ENCODE measurements at places on chromosomes 1 and 21.

DNA sequence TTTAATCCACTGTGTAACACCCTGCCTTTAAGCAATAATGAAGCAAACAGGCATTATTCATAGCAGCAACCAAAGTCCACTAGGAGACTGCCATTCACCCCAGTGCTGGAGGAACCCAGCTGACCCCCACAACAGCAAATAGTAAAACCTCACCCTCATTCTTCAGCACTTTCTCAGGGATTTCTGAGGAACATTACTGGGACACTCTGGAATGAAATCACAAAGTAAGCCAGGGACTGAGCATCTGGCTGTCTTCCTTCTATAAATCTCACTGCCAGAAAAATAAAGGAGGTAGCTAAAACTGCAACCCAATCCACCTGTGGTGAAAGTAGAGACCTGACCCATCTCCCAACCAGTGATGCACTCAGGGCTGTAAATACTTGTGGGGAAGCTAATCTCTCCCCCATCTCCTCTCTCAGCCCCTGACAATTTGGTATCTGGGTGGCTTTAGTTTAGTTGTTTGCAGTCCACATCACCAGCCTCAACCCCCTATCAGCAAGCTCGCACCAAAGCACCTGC lies 47.1 kb downstream of the COL6A1 start:
- no peak for DNase-seq
- no peaks in the 10 kb centered on the region for H3K4me1 ChIP-seq
- H3K36me3 ChIP-seq = no peaks in the 10 kb centered on the region
- H3K27ac ChIP-seq = no peak overlapping the region

DNA sequence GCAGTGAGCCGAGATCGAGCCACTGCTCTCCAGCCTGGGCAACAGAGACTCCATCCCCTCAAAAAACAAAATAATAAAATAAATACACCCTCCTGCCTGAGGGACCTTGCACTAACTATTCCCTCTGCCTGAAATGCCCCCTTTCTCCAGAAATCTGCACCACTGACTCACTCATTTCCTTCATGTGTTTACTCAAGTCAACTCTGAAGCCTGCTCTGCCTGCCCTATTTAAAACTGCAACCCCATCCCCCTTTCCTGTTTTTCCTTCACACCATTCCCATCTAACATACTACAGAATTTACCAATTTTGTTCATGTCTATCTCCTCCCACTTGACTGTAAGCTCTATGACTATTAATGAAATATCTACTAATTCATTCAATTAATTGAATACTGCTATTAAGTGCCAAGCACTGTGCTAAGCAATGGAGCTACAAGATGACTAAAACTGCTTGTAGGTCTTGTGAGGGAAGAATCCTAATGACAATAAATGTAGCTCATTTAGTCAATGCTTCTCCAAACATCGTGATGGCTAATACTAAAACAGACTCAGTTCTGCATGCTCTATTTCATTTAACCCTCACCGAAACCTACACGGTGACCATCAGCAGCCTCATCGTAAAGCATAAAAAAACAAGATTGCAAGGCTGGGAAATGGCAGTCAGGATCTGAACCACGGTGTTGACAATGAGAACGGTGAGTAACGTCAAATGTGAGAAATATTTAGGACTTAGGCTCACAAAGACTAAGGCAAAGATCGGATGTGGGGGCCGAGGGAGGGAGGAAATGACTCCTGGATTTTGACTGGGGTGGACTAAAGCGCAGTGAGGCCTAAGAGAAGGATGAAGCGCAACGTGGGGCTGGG lies 749 bp upstream of the TMEM39B start:
- H3K36me3 ChIP-seq = no peaks in the 10 kb centered on the region
- H3K4me3 ChIP-seq = peak overlapping the region; percentile 87
- peak overlapping the region; percentile 81 for H3K27ac ChIP-seq
- no peaks in the 10 kb centered on the region for H3K27me3 ChIP-seq

DNA sequence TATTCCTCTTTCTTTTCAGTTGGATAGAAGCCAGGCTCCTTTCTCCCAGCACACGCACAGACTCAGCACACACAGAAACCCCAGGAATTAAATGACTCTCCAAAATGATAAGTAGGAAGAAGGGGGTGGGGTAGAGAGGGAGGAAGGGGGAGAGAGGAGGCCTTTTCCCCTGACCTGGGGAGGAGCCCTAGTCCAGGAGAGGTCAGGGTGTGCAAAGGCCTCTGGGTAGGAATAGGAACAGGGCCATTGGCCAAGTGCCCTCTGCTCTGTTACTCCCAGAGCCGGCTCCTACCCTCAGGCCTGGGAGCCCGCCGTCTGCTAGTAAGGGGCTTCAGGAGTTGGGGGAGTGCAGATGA lies 35.6 kb upstream of the PUM1 start:
- no peaks in the 10 kb centered on the region for H3K4me1 ChIP-seq
- no peak overlapping the region for H3K27ac ChIP-seq
- no peaks in the 10 kb centered on the region for H3K36me3 ChIP-seq
- DNase-seq = no peak
- no peak overlapping the region for H3K4me3 ChIP-seq

DNA sequence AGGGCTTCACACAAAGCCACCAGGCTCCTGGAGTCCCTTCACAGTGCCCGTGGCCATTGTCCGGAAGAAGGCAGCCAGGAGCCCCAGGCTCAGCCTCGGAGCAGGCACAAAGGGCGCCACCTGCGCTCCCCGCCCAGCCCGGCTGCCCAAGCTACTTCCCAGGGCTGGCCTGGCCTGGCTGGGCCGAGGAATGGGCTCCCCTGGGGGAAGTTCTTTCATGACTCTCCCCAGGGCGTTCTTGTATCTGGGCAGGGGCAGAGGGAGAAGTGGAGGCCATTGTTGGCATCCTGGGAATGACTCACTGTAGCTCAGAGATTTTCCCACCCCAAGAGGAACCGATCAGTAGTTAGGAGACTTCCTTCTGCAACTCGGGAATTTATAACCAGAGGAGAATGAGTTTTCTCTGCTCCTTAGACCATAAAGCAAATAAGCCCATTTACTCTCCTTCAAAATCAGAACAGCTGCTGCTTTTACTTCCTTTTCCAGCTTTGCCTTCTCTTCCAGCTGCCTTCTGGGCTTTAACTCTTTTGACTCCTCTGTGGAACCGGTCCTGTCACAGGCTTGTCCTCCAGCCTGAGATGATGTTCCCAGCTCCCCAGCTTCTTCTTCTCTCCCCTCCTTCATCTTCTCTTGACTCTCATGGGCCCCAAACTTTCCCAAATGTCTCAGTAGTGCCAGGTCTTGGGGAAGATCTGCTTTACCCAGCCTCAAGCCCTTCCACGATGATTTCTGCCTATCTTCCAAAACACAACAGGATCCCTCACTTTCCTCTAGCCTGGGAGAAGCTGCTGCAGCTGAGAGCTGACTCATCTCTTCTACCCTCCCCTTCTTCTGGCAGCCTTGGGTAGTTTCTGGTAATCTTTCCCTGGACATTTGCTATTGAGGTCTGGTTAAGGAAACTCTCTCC lies 118.7 kb upstream of the CD34 start:
- no peaks in the 10 kb centered on the region for H3K36me3 ChIP-seq
- H3K27me3 ChIP-seq = no peaks in the 10 kb centered on the region
- no peaks in the 10 kb centered on the region for H3K4me1 ChIP-seq
- no peak for DNase-seq
- no peak overlapping the region for H3K27ac ChIP-seq
- H3K4me3 ChIP-seq = no peak overlapping the region

DNA sequence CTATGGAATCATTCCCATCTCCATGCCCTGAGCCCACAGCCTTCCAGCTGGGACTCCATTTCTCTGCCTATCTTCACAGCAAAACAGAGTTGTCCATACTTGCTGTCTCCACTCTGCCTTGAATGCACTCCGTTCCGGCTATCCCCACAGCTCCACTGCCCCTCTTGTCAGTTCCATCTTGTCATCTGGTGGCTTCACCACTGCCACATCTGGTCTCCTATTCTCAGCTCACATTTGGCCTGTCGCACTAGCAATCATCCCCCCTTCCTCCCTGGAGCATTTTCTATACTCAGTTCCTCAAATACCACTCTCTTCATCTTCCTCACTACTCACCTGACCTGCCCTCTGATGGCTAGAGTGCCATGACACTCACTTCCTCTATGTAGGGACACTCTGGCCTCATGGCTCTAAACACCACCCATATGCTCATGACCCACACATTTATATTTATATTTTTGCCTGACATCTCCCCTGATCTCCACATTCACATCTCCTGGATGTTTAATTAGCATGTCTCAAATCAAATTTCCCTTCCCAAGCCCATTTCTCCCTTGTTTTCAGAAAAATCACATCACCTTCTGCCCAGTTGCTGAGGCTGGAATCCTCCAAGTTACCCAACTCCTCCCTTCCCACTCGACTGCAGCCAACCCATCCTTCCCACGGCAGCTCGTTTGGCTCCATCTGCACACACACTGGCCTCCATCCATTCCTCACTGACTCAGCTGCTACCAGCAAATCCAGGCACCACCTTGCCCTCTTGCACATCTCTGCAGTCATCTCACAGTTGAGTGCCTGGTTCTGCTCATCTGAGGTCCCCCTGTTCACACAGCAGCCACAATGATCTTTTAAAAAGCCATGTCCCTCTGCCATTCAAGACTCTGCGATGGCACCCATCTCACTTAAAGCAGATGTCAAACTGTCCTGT lies 6.1 kb downstream of the ZNF692 start:
- H3K4me3 ChIP-seq = no peak overlapping the region
- DNase-seq = no peak
- no peaks in the 10 kb centered on the region for H3K27me3 ChIP-seq
- H3K36me3 ChIP-seq = no peaks in the 10 kb centered on the region
- H3K27ac ChIP-seq = no peak overlapping the region

DNA sequence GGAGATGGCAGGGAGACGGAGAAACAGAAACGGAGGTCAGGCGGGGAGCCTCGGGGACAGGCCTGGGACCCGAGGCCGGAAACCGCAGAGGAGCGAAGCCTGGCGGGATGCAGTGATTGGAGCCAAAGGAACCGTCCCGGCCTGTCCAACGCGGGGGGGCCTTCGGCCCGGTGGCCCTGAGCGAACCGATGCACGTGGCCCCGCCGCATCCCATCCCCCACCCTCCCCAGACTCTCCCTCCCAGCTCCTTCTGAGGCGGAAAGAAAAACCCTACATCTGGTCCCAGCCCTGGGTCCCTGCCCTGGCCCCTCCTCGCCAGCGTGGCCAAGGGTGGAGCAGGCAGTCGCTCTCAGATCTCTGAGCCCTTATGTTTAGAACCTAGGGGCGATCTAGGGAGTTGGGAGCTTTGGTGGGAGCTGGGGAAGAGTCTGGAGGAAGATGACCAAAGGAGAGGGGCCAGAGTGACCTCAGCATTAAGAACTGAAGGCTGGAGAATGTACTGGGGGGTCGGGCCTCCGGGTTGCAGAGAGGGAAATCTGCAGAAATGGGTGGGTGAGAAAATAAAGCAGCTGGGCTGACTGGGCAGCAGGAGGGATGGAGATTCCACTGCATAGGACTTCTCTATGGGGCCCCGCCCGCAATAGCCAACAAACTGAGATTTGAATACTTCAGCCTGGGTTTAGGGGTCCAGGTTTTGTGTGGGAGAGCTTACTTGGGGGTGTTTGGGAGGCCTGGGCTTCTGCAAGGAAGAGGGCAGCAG lies 1.5 kb upstream of the CRABP2 start:
- H3K27me3 ChIP-seq = peaks cover 56% of the 10 kb centered on the region
- no peaks in the 10 kb centered on the region for H3K36me3 ChIP-seq

- H3K4me1 ChIP-seq = no peaks in the 10 kb centered on the region
- H3K4me3 ChIP-seq = no peak overlapping the region
- H3K27me3 ChIP-seq = peaks cover 85% of the 10 kb centered on the region
- H3K36me3 ChIP-seq = no peaks in the 10 kb centered on the region
Measured at GRCh38 chr21:44397431-44398031, 44.1 kb downstream of the TRPM2 start.

GRCh38 chr1:195663549-195664280 lies 944.5 kb downstream of the KCNT2 start:
- no peaks in the 10 kb centered on the region for H3K27me3 ChIP-seq
- H3K27ac ChIP-seq = no peak overlapping the region
- no peaks in the 10 kb centered on the region for H3K4me1 ChIP-seq
- H3K4me3 ChIP-seq = no peak overlapping the region

- 0 out of 2 replicates have a peak, but pooled peaks cover 3% of the 10 kb centered on the region for H3K4me1 ChIP-seq
- H3K4me3 ChIP-seq = no peak overlapping the region
- DNase-seq = no peak
- H3K27me3 ChIP-seq = 0 out of 2 replicates have a peak, but pooled peaks cover 2% of the 10 kb centered on the region
- no peaks in the 10 kb centered on the region for H3K36me3 ChIP-seq
Measured at GRCh38 chr1:26064553-26064952, 2.9 kb downstream of the TRIM63 start.

DNA sequence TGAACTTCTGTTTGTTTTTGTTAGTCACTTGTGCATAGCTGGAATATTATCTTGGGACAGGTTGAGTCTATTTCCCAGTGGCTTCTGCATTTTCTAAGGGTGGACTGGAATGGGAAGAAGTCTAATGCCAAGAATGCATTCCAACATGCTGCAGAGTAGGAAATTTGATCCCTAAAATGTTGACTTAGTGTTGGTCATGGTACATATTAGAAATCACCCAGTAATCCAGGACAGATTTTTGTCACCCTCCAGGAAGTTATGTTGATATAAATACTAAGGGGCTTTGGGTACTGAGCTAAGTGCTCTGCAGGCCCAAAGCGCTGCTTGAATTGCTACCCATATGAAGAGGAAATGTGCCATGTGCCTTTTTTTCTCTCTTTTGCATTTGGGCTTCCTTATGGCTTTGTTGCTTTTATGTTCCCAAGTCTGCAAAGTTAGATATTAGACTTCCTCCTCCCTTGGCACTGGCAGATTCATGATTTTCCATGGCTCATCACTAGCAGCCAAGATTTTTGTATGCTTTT lies 10.0 kb downstream of the ARID1A start:
- H3K27ac ChIP-seq = no peak overlapping the region
- H3K36me3 ChIP-seq = 0 out of 2 replicates have a peak, but pooled peaks cover 8% of the 10 kb centered on the region
- no peak for DNase-seq
- H3K4me3 ChIP-seq = no peak overlapping the region
- no peaks in the 10 kb centered on the region for H3K27me3 ChIP-seq

DNA sequence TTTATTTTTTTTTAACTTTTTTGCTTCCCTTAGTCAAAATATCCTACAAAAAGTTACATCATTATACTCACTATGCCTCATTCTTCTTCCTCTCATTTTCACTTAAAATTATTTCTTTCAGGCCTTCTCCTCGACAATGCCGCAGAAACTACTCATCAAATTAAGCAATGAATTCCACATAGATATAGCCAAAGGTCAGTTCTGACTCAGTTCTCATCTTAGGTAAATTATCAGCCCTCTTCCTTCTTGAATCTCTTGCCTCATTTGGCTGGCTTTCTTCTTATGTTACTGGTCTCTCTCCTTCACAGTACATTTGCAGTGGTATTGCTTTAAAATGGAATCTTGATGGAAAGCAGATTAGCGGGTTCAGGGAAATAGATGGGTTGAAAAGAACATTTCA lies 260.7 kb upstream of the BRINP3 start:
- no peaks in the 10 kb centered on the region for H3K27me3 ChIP-seq
- H3K4me3 ChIP-seq = no peak overlapping the region
- no peaks in the 10 kb centered on the region for H3K4me1 ChIP-seq

DNA sequence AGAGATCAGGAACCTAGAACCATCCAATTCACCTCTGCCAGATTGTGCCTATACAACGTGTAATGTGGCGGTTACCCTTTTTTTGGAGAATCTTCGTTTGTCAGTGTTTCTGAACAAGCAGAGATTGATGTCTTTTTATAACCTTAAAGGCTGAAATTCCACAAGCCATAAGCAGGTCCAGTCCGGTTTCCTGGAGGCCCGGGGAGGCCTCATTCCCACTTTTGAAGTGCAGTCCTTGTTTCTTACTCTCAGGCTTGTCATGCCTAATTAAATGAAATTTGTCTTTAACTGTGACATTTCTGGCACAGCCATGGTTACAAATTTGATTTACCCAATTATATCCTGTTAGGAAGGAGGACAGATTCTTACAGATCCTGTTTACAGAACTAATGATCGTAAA lies 27.8 kb downstream of the ZNF362 start:
- DNase-seq = no peak
- no peaks in the 10 kb centered on the region for H3K4me1 ChIP-seq
- H3K27ac ChIP-seq = no peak overlapping the region
- no peaks in the 10 kb centered on the region for H3K27me3 ChIP-seq
